Urothelium cell line (cell line): ENCODE measurements at places on chromosomes 6 and 20.

DNA sequence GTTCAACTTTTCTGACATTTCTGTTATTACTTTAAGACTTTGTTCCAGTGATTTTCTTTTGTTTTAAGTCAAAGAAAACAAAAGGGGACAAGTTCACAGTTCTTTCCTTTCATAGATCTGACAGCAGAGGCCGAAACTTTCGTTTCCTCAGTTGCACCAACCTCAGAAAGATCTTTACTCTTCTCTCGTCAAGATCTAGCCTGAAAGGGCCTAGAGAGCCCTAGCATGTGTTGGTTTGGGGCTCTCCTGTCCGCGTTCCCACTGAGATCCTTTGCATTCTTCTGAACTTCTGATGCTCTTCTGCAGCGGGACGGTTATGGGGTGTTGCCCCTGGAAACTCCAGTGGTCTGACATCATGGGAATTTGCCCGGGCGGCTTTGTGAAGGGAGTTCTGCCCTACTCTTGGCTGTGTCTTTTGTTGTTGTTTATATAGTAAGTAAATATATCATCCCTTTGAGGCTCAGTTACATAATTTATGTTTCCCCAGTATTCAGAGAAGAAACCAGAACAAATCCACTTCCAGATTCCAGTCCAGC lies 129.1 kb downstream of the SASH1 start:
- no peak for DNase-seq

- no peak for DNase-seq
Observed at GRCh38 chr20:48267860-48268633, 482.8 kb upstream of the SULF2 start.

GRCh38 chr20:41076776-41077175 lies 48.2 kb downstream of the TOP1 start:
- no peak for DNase-seq

DNA sequence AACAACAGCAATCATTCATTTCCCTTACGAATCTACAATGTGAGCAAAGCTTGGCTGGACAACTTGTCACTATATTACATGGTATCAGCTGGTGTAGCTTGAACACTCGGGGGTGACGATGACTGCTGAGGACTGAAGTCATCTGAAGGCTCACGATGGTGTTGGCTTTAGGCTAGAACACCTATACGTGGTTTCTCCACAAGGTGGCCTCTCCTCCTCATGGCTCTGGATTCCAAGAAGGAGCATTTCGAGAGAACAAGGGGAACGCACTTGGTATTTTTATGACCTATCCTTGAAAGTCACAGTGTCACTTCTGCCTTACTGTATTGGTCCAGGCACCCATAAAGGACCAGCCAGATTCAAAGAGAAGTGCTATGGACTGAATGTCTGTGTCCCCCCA lies 37.5 kb upstream of the ADGRF1 start:
- no peak for DNase-seq
